ENCODE measurements at places on chromosomes 2 and 18.

GRCh38 chr2:60964651-60965498 lies 52.6 kb upstream of the PEX13 start:
- DNase-seq: no peak

- DNase-seq: no peak
Observed at GRCh38 chr2:222582928-222583327, 73.0 kb downstream of the FARSB start.

DNA sequence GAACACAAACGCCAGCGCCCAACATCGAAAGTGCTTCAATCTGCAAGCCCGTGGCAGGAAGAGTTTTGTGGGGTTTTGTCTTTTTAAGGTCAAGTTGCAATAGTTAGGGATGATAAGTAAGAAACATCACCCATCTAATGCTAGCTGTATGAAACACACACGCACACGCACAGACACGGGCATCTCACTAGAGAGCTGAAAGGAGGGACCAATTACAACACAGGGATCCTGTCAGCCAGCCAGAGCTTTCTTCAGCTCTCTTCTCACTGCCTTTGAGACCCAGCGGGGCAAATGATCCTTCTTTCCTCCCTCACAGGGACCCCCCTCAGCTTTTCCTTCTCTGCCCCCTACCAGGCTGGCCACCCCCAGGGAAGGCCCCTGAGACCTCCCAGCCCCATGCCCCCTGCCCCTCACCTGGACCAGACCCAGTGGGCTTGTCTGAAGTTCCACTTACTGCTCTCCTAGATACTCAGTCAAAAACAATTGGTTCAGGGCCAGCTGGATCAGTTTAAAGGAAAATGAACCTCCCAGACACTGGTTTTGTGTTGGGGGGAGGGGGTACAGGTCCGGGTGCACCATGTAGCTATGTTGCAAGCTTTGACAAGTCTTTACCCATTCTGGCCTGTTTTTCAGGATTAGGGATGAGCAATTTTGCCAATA lies 17.9 kb downstream of the CYP26B1 start:
- DNase-seq: no peak

DNA sequence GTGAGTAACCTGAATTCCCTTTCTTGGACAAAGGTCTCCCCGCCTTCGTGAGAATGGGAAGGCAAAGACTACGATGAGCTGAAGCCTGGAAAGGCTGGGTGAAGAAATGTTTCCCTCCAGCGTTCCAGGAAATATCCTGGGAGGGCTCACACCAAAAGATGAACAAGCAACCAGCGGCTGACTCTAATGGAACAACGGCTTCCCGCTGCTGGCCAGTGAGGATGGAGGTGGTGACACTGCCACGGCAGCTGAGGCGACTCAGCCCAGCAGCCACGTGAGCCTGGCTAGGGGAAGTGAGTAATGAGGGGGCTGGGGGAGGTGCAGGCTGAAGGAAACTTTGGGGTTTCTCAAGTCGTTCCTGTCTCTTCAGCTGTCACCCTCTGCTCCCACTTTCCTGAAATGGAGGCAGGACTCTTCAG lies 105.0 kb upstream of the SMAD7 start:
- no peak for DNase-seq

DNA sequence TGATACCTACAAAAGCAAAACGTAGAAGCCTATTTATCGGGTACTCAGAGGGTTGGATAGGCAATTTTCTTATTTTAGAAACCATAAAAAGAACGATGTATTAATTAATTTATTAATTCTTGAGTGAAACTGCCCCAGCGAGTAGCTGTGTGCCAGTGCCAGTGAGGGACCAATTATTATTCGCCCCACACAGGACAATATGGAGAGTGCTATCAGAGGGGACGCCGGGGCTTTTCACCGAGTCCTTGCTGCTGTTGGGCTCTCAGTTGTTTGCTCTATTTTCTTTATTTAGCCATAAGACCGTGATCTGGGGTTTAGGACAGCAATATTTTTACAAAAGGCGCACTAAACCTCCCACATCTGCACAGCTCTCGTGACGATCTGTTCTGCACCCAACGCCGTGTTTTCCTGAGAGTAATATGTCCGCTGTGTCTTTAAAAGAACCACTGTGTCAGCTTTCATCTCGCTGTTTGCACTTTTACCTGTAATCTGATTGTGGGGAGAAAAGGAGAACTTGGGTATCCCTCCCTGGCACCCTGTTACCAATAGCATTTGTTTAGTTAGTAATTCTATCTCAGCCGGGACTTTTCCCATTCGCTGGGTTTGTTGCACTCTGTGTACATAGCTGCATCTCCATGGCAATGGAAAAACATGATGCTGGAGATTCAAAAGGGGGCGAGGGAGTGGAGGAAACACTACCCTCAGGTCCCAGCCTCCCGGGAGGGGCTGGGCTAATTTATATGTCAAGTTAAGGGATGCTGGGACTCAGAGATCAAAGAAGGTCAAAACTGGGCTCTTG lies 30.1 kb upstream of the ZNF516 start:
- no peak for DNase-seq

GRCh38 chr2:200155652-200156051 lies 150.8 kb upstream of the SPATS2L start:
- no peak for DNase-seq

DNA sequence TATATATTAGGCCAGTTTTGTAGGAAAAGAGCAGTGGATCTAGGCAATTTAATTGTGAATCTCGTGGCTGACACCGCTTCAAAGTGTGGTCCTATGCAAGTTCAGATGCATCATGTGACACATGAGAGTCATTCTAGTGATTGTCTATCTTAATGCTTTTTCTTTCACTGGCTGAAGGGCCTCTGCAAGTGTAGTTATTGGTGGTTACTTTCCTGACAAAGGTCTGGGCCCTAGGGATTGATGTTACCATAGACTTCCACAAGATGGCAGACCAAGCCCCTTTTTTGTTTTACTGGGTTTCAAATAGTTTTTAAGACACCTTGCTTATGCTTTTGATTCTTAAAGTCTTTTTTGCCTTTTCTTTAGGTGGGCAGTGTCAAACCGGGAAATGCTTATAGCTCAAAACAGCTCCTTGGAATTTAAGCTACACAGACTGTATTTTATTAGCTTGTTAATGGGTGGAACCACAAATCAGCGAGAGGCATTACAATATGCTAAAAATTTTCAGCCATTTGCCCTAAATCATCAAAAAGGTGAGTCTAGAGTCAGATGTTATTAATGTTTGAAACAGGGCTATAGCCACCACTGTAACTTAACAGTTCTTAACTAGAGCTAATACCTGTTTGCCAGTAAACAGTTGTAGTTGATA lies 25.9 kb downstream of the CD8A start:
- no peak for DNase-seq

- DNase-seq: no peak
Observed at GRCh38 chr2:201709747-201710146, 11.3 kb upstream of the MPP4 start.

- no peak for DNase-seq
Observed at GRCh38 chr2:10790228-10790973, 22.2 kb downstream of the PDIA6 start.

- no peak for DNase-seq
Observed at GRCh38 chr2:19883486-19883885, 18.3 kb downstream of the TTC32 start.

GRCh38 chr2:157404363-157404762 lies 39.5 kb downstream of the CYTIP start:
- no peak for DNase-seq

DNA sequence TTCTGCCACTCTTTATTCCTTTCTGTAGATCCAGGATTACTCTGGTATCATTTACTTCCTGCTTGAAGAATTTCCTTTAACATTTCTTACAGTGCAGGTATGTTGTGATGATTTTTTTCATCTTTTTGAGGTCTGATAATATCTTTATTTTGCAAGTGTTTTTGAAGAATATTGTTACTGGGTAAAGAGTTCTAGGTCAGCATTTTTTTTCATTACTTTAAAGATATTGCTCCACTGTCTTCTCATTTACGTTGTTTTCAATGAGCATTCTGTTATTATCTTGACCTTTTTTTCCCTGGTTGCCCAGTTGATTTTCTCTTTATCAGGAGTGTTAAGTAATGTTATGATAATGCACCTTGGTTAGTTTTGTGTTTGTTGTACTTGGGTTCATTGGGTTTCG lies 31.7 kb upstream of the TMEM247 start:
- no peak for DNase-seq

GRCh38 chr18:12282442-12283039 lies 25.5 kb upstream of the TUBB6 start:
- DNase-seq: no peak

DNA sequence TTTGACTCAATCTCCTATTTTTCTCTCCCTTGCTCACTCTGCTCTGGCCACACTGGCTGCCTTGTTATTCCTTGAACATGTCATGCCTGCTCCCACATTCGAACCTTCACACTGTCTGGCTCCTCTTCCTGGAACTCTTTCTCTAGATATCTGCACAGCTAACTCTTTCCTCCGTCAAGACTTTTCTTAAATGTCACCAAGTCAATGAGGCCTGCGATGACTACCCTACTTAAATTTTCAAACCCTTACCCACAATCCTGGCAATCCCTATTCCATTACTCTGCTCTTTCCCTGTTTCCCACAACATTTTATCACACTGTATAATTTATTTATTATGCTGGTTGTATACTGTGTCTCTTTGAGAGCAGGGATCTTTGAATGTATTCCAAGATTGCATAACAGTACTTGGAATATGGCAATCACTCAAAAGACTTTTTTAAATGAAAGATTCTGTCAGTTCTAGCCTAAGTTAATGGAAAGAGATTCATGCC lies 206.2 kb downstream of the SRBD1 start:
- DNase-seq: no peak

- no peak for DNase-seq
Observed at GRCh38 chr2:23746141-23746863, 180.6 kb downstream of the ATAD2B start.

GRCh38 chr2:174786066-174786725 lies 21.9 kb upstream of the CHRNA1 start:
- DNase-seq: no peak

GRCh38 chr2:229575569-229576315 lies 138.6 kb downstream of the DNER start:
- DNase-seq: no peak

DNA sequence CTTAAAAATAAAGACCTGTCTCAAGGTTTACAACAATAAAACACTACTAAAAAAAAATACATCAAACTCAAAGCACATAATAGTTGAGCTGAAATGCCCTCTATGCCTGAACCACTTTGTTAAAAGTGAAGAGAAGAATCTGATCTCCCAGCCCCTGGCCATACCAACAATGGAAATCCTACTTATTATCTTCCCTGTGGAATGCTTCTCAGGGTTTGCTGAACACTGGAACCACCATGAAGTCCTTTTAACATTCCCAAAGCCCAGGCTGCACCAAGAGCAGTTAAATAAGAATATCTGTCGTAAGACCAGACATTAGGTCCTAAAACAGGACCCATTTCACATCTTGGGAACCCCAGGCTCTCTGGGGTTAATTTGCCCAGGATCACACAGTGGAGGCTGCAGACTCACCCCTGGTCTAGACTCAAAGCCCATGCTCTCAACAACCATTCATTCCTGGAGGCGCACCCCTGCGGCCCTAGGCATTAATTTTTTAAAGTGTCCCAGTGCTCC lies 285.8 kb downstream of the STK39 start:
- DNase-seq: no peak

- no peak for DNase-seq
Observed at GRCh38 chr2:101272045-101272784, 19.5 kb downstream of the CNOT11 start.

DNA sequence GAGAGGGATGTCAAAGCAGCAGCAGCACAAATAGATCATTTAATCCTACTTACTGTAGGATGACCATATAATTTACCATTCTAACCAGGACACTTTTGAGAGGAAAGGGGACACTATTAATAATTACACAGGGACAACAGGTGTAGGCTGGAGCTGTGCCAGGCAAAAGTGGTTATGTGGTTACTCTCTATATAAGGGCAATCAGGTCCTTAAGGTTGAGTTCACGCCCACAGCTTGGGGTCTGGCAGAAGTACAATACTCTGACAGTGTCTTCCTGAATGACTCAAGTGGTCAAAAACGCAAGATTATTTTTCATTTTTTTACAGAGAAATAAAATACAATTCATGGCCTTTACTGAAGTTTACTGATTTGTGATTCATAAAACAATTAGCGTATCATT lies 2.8 kb downstream of the PREPL start:
- no peak for DNase-seq

DNA sequence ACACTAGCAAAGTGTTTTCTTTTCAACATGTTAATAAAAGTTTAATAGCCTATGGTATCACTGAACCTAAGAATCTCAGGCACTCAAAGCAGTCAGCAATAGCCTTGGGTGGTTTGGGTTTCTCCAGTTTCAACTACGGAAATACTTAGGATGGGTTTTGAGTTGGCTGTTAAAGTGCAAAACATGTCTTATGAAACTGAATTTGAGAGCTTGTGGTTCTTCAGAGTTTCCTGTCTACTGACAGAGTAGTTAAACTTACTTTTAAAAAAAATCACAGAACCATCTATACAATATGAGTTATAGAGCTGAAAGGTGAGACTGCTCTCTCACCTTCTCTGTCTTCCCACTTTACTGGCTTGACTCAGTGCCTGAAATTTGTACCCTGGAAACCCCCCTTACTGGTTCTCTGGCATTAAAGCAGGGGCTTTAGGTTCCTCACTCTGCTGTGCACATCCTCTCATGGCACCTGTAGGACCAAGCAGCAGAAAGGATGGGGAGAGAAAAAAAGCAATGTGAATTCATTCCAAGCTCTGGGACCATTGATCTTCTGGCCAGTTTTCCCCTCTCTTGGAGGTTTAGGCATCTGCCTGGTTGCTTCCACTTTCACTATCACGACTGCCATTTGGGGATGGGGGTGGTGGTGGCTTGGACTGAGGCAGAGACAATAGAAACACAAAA lies 18.1 kb downstream of the CCDC141 start:
- no peak for DNase-seq

GRCh38 chr2:133331436-133331835 lies 236.8 kb downstream of the NCKAP5 start:
- DNase-seq: no peak

DNA sequence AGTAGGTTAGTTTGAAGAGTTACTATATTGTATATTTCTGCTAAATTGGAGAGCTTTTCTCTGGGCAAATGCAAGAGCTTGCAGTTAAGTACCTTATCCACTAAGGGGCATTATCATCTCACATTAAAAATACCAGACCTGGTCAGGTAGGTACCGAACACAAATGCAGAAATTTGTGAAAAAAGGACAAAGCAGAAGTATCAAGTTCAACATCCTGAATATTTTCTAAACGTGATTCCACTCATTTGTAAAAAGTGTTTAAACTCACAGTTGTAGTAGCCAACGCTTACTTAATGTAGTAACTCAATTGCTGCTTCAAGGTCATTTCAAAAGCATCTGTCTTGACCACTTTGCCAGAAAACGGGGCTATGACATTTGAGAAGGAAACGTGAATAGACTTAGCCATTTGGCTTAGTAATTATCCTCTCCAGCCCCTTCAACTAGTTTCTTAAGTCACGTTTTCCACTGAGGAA lies 52.1 kb downstream of the CYRIA start:
- no peak for DNase-seq

GRCh38 chr2:157085522-157085921 lies 172.0 kb upstream of the GALNT5 start:
- DNase-seq: no peak
